ENCODE measurements at places on chromosomes 5 and 9.

- DNase-seq, result no peak
Observed at GRCh38 chr5:83368835-83369234, 102.7 kb upstream of the VCAN start.

DNA sequence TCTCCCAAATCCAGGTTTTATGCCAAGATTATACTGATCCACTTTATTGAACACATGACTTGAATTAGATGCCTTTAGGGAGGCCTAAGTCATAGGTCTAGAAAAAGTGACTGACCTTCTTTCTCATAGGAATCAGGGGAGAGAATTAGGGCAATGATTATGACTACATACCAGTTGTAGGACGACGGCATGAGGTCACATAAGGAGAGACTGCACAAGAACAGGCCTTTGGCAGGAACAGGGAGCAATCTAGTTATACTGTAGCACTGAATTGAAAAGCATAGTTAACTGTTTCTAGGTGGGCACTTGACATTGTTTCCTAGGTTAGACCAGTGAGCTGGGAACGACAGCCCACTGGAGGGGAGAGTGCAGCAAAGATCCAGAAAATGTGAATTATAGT lies 22.7 kb downstream of the CREBRF start:
- no peak for DNase-seq

GRCh38 chr9:111034898-111035539 lies 3.3 kb downstream of the LPAR1 start:
- DNase-seq, result no peak

- DNase-seq, result no peak
Observed at GRCh38 chr5:141717043-141717442, 35.0 kb upstream of the ARAP3 start.

GRCh38 chr9:68538200-68538599 lies 2.5 kb downstream of the TMEM252 start:
- no peak for DNase-seq

GRCh38 chr5:6910950-6911349 lies 197.7 kb downstream of the TENT4A start:
- DNase-seq, result no peak
